ENCODE measurements at places on chromosomes 11 and 22.
A peak's percentile ranks its signal among the peaks of the same experiment; 100 is the strongest.

- DNase-seq: no peak
Measured at GRCh38 chr22:30804626-30805025, 110.0 kb downstream of the OSBP2 start.

- DNase-seq: no peak
Measured at GRCh38 chr11:75945446-75945845, 130.4 kb downstream of the UVRAG start.

DNA sequence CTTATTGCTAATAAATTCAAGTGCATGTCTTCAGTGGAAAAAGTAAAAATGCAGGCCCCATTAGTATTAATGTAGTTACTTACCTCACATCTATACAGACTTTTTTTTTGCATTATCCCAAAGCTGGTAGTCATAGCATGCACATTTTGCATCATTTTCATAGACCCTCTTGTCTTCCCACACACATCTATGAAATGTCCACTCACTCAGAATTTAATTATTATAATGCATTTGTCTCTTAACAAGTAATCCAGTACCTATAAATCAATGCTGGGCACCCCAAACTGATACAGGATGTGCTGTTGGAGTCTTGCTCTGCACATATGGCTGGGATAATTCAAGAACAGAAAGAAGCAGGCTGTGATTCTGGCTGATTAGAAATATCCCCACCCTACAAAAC is 370.4 kb upstream of the FAT3 start:
- DNase-seq: no peak

GRCh38 chr11:7896009-7896785 is 34.9 kb downstream of the OR10A6 start:
- no peak for DNase-seq

GRCh38 chr11:124942466-124943253 is 6.8 kb upstream of the HEPACAM start:
- DNase-seq: no peak

DNA sequence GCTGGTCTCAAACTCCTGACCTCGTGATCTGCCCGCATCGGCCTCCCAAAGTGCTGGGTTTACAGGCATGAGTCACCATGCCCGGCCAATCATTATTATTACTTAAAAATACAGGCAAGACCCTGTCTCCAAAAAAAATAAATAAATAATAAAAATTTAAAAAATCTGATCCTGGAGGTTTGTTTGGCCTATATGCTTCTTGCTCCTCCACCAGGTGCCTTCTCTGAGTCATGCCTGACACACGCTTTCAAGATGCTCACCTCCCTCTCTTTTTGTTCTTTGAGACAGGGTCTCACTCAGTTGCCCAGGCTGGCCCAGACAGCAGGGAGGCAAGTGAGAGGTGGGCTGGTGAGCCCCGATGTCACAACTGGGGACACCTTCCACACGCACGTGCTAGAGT is 13.5 kb downstream of the ZC3H7B start:
- no peak for DNase-seq

GRCh38 chr11:12232817-12233601 is 122.6 kb downstream of the MICAL2 start:
- DNase-seq: no peak

- no peak for DNase-seq
Measured at GRCh38 chr11:90661233-90661632, 438.4 kb upstream of the CHORDC1 start.

DNA sequence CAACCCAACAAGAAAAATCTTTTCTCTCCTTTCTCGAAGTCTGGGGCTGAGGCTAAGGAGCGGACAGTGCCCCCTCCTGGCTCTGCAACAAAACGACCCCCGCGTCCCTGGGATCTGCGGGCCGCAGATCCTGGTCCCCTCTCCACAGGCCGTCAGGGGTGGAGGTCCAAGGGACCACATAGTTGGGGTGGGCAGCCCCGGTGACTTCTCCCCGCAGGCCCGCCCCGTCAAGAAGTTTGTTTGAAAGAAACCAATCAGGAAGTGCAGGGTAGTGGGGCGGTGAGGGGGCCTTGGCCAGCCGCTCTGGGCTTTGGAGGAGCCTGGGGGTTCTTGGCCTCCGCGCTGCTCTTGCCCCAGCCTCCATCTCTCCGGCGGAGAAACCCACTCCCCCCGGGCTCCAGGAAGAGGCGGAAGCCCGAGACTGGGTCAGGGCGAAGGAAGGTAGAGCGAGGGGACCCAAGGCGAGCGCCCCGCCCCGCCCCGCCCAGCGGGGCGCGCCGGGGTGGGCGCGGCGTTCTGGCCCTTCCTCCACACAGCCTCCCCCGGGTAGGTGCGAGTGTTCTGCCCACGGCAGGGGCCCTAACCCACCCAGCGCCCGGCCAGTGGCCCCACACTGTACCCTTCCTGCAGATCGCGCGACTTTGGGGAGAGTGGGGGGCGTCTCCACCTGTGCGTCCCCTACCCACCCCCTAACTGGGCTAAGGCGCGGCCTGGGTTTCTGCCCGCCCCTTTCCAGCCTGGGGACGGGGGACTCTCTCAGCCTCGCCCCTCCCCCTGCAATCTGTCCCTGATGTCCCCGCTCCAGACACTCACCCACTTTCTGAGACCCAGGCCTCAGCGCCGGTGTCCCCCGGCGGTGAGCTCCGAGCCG is 1.3 kb downstream of the TP53I11 start:
- peak; percentile 17 for DNase-seq

DNA sequence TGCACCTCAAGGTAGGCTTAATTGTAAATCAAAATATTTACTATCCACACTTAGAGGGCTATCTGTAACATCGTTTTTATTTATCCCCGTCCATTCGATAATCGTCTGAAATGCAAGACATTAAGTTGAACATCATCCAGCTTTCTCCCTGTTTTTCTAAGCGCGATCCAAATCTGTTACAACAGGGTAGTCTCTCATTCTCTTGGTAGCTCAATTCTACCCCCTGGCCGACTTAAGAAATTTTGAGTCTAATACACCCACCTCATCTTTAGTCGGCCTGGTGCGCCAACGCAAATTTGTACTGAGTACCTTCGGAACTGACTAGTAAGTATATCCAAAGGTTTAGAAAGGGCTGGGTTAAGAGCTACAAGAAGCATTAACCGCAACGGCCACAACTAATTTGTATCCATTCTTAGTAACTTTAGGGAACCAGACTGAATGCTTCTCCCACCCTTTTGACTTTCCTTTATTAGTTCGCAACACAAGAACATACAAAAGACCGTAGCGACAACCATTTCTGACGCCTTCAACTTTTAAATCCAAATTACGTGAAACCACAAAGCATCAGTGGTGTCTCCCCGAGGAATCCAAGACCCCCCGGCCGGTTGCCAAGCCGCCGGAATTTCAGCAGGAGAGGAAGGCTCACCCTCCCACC is 1.0 kb upstream of the ZNF143 start:
- DNase-seq: peak; percentile 10

DNA sequence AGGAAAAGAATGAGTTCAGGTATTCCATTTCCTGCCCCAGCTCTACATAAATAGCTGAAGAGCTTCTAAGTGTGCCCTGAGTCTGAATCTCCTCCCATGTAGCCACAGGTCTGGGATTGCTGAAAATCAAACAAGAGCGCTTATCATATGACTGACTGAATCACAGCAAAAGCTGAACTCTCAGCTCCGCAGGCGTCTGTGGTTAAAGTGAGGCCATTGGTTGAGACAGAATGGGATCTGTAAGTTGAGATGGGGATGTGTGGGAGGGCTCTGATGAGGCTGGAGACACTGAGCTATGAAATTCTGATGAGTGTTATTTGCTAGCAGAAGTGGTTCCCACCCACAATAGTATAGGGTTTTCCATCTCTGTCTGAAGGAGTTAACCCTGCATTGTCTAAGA is 637.0 kb downstream of the OPCML start:
- DNase-seq: no peak

Measured in T-helper 2 cell (primary cell).